Stimulated activated CD8-positive, alpha-beta memory T cell treated with anti-CD3 and anti-CD28 coated beads, Interleukin-7, amount 100 ng/mL, for 48 hours (primary cell): ENCODE measurements at places on chromosomes 16 and 17.

DNA sequence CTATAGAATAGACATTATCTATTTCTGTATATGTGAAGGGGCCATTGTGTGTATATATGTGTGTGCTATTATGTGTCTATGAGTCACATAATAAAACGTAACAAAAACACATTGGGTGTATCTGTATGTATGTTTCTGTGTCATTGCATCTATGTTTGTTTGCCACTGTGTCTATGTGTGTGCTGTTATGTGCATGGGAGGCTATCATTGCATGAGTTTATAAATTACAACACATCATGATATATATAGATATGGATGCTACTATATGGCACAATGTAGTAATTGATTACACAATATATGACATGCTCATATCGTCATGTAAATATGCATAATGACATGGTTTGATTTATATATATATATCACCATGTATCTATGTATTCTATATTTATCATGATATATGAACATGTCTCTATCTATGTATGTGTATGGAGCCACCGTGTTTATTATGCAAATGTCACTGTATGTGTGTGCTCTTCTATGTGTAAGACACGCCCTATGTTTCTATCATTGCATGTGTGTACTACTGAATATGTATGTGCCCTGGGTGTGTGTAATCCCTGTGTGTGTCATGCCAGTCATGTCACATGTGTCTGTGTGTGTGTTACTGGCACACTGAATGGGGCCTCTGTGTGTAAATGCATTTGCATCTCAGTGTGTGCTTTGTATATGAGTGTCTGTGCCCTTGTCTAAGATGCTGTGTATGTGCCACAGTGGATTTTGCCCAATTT is 1.4 kb upstream of the TSPOAP1 start:
- DNase-seq = no peak

DNA sequence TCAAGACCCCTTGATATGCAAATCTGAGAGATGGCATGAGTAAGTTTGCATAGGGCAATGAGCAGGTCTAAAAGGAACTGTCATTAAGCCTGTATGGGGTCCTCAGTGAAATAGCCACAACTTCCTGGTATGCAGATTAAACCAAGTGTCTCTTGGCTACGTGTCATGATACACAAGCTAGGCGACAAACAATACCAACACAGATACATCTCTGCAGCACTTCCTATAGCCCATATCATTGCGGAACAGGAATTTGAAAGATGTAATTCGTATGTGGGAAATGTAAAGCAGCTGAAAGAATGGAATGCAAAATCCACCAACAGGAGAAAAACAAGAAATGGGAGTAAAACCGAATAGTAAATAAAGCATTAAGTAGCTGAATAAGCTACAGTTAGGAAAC is 12.9 kb downstream of the PRSS22 start:
- DNase-seq = no peak

GRCh38 chr17:36500745-36501225 is 14.3 kb downstream of the ZNHIT3 start:
- DNase-seq = no peak

DNA sequence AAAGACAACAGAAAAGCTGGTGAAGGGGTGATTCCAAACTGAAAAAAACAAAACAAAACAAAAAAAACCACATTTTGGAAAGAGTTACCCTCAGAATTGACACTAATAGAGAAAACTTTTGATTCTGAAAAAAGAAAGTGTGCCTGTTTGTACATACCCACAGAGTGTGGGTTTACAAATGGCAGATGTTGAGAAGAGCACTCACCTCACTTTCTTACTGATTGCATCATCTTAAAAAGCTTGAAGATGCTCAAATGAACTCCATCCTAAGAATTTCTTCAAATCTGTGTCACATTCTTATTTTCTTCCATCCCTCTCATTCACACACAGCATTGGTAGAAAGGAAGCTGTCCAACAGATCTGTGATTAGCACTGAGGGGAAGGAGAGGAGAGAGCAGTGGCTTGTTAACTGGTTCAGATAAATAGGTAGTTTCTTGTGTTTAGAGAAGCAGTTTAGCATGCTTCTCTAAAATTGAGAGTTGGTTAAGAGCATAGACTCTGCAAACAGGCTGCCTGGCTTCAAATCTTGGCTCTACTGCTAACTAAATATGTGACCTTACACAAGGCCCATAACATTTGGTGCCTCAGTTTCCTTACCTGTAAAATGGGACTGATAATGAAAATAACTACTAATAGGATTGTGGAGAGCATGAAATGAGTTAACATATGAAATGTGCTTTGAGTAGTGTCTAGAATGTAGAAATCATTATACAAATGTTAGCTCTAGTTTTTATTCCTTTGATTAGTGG is 6.9 kb downstream of the GNAO1 start:
- no peak for DNase-seq

GRCh38 chr16:73189136-73189535 is 141.2 kb upstream of the ZFHX3 start:
- DNase-seq = no peak

GRCh38 chr17:44187131-44187899 is 543 bp downstream of the TMUB2 start:
- no peak for DNase-seq

DNA sequence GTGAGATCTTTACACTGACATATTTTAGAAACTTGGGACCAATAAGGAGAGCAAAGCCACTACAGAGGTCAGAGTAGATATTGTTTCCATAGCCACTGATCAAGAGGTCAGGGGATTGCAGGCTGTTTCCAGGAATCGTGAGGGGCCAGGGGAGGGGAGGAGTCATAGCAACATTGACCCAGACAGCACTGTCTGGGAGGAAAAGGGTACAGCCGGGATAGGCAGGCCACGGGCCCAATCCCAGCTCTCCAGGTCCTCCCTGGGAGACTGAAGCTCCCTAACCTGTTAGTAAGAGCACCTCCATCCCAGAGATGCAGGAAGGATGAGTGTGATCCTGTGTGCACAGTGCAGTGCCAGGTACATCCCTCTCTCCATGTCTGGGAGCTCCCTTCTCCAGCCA is 48.5 kb upstream of the TMEM132E start:
- DNase-seq = no peak

- no peak for DNase-seq
Measured at GRCh38 chr16:59591480-59591879, 857.4 kb upstream of the GOT2 start.

DNA sequence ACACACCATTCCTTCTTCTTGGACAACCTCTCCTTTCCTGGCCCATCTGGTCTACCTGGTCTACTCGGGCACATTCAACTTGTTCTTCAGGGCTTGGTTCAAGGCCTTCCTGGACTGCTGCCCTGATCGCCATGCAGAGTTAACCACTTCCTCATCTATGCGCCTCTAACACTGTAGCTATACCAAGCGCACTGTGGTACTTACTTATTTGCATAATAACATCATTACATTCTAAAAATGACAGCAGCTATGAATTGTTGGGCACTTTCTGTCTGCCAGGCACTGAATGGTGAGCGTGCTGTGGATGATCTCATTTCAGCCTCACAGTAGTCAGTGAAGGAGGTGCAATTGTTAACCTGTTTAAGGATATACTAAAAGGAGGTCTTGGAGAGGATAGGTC is 66.9 kb upstream of the SDK2 start:
- no peak for DNase-seq

- no peak for DNase-seq
Measured at GRCh38 chr17:59377410-59377809, 46.0 kb downstream of the YPEL2 start.

- DNase-seq = no peak
Measured at GRCh38 chr16:49600976-49601375, 227.4 kb downstream of the C16orf78 start.

DNA sequence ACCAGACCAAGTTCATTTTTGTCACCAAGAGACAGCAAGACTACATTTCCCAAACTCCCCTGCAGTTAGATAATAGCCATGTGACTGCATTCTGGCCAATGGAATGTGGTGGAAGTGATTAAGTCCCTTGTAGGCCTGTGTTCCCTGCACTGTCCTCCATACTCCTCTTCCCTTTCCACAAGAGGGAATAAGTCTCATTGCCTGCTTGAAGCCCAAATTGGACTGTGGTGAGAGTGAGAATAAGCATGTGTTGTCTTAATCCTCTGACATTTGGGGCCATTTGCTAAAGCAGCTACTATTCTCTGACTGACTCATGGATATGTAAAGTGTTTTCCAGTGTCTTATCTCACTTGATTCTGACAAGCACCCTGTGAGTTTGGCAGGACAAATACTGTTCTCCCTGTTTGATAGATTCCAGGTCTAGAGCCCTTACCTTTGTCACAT is 20.7 kb downstream of the PIK3R6 start:
- DNase-seq = no peak

DNA sequence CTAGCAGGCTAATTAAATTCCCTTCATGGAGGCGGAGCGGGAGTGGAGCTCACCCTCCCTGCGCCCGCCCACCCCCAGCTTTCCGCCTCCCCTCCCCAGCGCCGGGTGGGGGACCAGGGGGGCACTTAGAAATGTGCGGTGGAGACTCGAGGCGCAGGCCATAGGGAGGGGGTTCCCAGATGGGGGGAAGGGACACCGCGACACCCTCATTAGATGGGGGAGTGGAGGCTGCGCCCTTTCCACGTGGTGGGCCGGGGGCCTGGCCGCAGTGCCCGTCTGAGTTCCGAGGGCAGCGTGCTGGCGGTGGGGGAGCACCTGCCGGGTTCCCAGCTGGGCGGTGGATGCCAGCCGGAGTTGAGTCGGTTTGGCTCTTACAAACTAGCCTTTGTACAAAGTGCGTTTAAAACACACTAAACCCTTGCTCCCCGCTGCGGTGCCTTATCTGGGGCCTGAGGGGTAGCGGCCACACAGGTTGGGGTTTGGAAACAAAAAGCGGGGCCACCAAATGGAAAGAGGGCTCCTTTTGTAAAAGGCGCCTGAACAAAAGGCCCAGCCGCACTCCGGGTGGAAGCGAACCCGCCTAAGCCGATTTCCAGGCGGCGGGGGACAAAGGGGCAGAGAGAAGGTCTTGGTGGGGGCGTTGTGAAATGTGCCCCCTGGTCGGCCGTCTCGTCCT is 1.4 kb downstream of the GSE1 start:
- DNase-seq = no peak

- DNase-seq = no peak
Measured at GRCh38 chr16:54135361-54136275, 151.0 kb downstream of the IRX3 start.

- DNase-seq = no peak
Measured at GRCh38 chr17:47363171-47363570, 39.4 kb downstream of the EFCAB13 start.

- DNase-seq = no peak
Measured at GRCh38 chr16:35628976-35629375, 2169.6 kb downstream of the TP53TG3F start.

DNA sequence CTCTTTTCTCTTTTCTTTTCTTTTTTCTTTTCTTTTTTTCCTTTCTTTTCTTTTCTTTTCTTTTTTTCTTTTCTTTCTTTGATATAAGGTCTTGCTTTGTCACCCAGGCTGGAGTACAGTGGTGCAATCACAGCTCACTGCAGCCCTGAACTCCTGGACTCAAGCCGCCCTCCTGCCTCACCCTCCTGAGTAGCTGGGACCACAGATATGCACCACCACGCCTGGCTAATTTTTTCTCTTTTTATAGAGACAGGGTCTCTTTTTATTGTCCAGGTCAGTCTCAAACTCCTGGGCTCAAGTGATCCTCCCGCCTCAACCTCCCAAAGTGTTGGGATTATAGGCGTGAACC is 145.8 kb downstream of the IRX3 start:
- no peak for DNase-seq
